D721Med (cell line): ENCODE measurements at places on chromosomes 2 and 18.

DNA sequence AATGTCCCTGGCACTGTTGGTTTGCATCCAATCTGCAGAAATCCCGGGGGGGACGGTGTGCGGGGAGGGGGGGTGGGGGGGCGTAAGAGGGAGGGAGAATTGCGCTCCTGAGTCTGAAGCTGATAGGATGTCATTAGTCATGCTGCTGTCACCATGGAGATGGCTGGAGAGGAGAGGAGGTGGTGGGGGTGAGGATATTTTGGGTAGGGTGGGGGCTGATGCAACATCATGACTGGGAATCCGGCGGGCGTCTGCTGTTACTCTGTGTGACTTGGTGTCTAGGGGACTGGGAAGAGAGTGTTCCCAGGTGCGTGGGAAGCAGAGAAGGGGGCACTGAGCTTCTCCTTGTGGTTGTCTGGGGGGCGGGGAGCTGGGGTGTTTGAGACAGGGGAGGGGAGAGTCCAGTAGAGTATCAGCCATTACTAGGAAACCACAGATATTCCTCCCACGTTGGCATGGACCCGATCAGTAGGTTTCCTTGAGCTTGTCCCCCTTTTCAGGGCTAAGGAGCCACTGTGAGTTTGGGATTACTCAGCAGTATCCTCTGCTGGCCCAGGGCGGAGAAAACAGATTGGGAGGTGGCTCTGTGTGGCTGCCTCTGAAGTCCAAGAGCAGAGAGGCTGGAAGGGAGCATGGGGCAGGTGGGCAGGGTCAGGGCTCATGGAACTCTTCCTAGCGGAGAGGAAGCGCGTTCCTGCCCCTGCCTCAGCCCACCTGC, 18.9 kb downstream of the TET3 start:
- no peak for DNase-seq

- DNase-seq: no peak
These were observed 216.4 kb downstream of the AGAP1 start for GRCh38 chr2:235709969-235710879.

- no peak for DNase-seq
These were observed 32.6 kb upstream of the B3GNT2 start for GRCh38 chr2:62163106-62163831.

DNA sequence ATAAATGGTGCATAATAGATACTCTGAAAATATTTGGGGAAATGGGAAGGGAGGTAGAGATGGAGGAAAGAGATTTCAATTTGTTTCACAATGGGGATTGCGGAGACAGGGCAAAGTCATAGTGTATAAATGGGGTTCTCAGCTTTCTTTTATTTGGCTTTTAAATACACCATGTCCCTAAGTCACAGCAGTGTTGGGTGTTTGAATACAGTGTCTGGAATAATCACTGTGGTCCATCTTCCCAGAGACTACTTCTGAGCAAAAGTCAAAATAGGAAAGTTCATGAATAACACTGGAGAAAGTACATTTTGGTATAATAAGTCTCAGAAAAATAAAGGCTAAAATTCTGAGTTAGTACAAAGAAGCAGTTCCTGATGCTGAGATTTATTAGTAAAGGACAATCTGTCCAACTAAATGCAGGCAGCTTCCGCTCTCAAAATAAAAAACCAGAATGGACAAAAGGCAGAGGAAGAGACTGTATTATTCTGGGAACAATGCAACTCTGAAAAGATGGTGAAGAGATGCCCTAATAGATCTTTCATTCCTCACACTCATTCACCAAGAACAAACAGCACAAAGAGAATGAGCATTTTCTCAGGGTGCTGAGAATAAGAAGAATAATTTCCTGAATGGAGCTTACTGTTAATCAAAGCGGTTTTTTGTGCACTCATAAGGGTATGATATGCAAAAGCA, 295.4 kb upstream of the PIK3C3 start:
- no peak for DNase-seq

GRCh38 chr2:47654790-47655562, 128.0 kb upstream of the MSH6 start:
- no peak for DNase-seq

DNA sequence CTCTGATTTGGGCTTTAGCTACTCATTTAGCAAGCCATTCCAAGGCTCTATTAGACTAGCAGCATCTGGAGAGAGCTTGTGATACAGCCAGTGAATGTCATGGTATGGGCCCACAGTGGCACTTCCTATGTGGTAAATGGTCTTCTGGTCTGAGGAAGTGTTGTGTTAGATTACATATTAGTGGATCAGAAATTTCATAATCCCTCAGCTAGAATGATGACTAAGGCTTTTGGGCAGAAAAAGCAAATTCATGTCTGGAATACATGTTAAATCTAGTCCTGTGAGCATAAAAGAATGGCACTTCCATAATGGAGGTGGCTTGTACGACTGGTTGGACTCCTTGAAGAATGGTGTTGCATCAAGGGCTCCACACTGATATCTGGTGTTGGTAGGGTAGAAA, 436.8 kb upstream of the CWC22 start:
- no peak for DNase-seq

DNA sequence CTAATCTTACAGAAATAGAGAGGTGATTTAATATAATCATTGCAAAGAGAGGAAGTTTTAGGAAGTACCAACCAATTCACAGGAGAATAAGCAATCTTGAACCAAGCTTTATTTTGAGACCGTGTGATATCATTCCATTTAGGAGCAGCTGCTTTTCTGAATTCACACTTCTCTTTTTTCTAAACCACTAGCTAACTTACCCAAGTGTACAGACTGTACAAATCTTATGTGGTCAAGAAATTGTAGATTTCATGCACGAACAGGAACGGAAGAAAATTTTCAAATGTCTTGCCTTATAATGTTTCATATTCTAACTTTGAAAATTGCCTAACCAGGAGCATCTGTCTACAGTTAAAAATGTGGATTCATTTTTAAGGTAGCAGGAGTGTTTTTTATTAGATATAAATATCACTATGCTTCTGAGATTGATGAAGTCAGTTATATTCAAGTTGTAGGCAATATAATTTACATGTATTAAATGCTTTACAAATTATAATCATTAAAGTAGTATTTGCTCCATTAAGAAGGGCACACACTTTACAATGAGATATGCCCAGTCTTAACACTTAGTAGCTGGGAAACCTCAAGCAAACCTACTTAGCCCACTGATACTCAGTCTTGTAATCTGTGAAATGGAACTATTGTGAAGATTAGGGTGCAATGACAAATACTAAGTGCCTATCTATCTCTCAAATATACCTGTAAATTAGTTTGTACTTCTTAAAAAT, 302.2 kb upstream of the STON1 start:
- DNase-seq: no peak

GRCh38 chr2:232299084-232299483, 79.5 kb upstream of the ALPP start:
- no peak for DNase-seq

- no peak for DNase-seq
These were observed 1.5 kb upstream of the CERKL start for GRCh38 chr2:181658444-181658843.

DNA sequence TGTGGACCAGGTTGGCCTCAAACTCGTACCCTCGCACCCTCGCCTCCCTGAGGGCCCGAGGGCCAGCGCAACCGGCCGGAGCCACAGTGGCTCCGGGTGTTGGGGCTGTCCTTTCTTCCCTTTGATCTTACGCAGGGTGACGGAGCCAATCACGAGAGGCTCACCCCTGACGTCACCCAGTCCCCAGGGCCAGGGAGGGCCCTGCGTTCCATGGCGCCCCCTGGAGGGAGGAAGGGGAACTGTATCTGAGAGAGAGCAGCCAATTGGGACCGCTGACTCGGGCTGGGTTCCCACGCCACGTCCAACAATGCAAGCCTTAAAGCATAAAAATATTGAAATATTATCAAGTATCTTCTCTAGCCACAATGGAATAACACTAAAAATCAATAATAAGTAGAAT, 432.8 kb upstream of the LRRTM4 start:
- no peak for DNase-seq

- DNase-seq: no peak
These were observed 204.3 kb downstream of the GULP1 start for GRCh38 chr2:188495969-188496431.

DNA sequence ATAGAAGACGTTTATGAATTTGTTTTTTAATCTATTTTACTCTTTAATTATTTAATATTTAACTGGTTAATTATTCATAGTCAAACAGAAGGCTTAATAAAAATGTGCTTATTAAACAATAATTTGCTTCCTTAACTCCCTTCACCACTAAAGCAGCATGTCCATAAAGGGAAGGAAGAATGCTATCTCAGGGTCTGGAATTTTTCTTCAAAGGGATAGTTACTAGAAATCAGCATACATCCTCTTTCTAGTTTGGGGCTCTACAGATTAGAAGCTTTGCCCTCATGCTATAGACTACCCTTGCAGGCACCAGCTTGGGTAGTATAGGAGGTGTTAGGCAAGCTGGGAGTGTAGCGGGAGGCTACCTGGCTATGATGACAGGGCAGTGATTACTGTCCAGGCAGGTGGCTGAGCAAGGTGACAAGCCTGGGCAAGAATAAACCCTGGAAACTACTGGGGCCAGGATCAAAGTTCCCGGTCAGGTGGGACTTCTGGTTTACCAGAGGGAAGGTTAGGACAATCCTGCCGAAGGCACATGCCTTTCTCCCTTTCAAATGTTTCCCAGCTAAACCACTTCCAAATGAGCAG, 276.0 kb upstream of the REV1 start:
- DNase-seq: no peak

GRCh38 chr2:170276925-170277629, 99.1 kb downstream of the MYO3B start:
- DNase-seq: no peak

- no peak for DNase-seq
These were observed 67.5 kb downstream of the CDH20 start for GRCh38 chr18:61400716-61401115.

DNA sequence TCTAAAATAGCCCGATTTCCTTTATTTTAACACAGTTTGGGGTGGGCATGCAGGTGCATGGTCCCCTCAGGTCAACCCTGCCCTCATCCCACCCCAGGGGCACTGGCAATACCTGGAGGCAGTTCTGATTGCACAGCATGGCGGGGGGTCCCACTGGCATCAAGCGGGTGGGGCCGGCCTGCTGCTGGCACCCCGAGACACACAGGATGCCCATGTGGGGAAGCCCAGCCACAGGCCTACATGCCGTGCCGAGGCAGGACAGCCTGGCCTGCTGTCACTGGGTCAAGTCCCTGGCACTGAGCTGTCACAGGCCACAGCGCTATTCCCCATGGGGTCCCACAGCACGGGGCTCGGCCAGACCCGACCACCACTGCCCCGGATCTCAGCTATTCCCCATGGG, 11.9 kb upstream of the KCNG2 start:
- DNase-seq: no peak

DNA sequence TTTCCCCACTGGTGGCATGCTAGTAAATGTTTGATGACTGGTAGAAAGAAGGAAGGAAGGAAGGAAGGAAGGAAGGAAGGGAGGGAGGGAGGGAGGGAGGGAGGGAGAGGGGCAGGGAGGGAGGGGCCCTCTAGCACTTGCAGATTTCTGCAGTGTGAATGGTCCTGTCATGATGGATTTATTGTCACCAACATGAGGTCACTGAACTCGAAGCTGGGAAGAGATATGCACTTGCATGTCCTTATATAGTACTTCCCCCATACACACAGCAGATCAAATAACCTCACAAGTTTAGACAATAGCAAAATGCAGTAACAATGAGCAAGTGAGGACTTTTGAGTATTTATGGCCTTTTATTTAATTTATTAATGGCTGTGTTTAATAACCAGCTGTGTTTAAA, 44.5 kb upstream of the CXCR4 start:
- DNase-seq: no peak
